ENCODE measurements at places on chromosomes 7 and 10. TPM values are rescaled to one million over a fixed set of nuclear protein-coding genes. Genes with fewer than 3 reads are reported as not detected.

Gene KLLN
- total RNA-seq = 0.81 TPM

Gene GPR158
- not detected for total RNA-seq

Gene ANKRD30A
- total RNA-seq = not detected

Gene CHAT
- not detected for total RNA-seq

DNA sequence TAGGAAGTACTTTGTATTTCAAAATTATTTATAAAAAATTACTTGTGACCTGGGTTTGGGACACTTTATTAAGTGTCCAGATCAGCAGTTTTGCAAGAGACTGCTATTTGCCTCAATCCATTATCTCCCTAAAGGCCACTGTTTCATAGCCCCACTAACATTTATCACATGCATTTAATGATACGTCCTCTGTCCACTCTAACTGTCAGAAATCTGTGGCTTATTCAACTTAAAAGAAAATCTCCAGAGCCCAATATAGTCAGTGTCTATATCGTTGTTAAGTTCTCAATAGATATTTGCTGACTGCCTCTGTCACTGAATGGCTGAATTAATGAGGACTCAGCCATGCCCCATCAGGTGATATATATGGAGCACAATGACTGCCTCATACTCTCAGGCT is 553.9 kb upstream of the POM121L12 start:
- no peaks in the 10 kb centered on the region for H3K27me3 ChIP-seq
- H3K36me3 ChIP-seq = no peaks in the 10 kb centered on the region
- no peaks in the 10 kb centered on the region for H3K4me1 ChIP-seq
- no peak overlapping the region for H3K27ac ChIP-seq

GRCh38 chr7:44703921-44704320 is 44.7 kb upstream of the ZMIZ2 start:
- no peak overlapping the region for H3K27ac ChIP-seq
- H3K36me3 ChIP-seq = peaks cover 50% of the 10 kb centered on the region
- no peak for DNase-seq
- H3K4me1 ChIP-seq = no peaks in the 10 kb centered on the region

- no peak overlapping the region for H3K4me3 ChIP-seq
- H3K4me1 ChIP-seq = peaks cover 3% of the 10 kb centered on the region
- DNase-seq = no peak
- peaks cover 15% of the 10 kb centered on the region for H3K36me3 ChIP-seq
- H3K27me3 ChIP-seq = no peaks in the 10 kb centered on the region
Measured at GRCh38 chr10:43569681-43570080, 4.7 kb downstream of the ZNF239 start.

GRCh38 chr7:116434820-116435341 is 64.7 kb upstream of the CAV2 start:
- peaks cover 35% of the 10 kb centered on the region for H3K4me1 ChIP-seq
- H3K27ac ChIP-seq = no peak overlapping the region
- DNase-seq = no peak
- H3K4me3 ChIP-seq = no peak overlapping the region
- no peaks in the 10 kb centered on the region for H3K27me3 ChIP-seq

GRCh38 chr10:11396311-11396955 is 215.0 kb downstream of the USP6NL start:
- no peaks in the 10 kb centered on the region for H3K4me1 ChIP-seq
- H3K4me3 ChIP-seq = no peak overlapping the region
- H3K27ac ChIP-seq = no peak overlapping the region
- no peaks in the 10 kb centered on the region for H3K36me3 ChIP-seq

- H3K36me3 ChIP-seq = peaks cover 66% of the 10 kb centered on the region
- peak; percentile 64 for DNase-seq
- H3K4me3 ChIP-seq = peak overlapping the region; percentile 57
- peak overlapping the region; percentile 99 for H3K27ac ChIP-seq
- H3K27me3 ChIP-seq = no peaks in the 10 kb centered on the region
Measured at GRCh38 chr10:93437086-93437945, 44.8 kb downstream of the MYOF start.
